ENCODE measurements at places on chromosomes 6 and 20.
A peak's percentile ranks its signal among the peaks of the same experiment; 100 is the strongest.

- no peak for DNase-seq
- no peak overlapping the region for H3K4me3 ChIP-seq
- H3K27me3 ChIP-seq: no peaks in the 10 kb centered on the region
- H3K27ac ChIP-seq: no peak overlapping the region
- H3K36me3 ChIP-seq: no peaks in the 10 kb centered on the region
- H3K4me1 ChIP-seq: no peaks in the 10 kb centered on the region
Measured at GRCh38 chr20:23492292-23492691, 1.4 kb downstream of the CST8 start.

- H3K4me1 ChIP-seq: no peaks in the 10 kb centered on the region
- no peaks in the 10 kb centered on the region for H3K36me3 ChIP-seq
- H3K27ac ChIP-seq: no peak overlapping the region
- H3K27me3 ChIP-seq: no peaks in the 10 kb centered on the region
- DNase-seq: no peak
- H3K4me3 ChIP-seq: no peak overlapping the region
Measured at GRCh38 chr20:8265588-8265987, 133.5 kb downstream of the PLCB1 start.

DNA sequence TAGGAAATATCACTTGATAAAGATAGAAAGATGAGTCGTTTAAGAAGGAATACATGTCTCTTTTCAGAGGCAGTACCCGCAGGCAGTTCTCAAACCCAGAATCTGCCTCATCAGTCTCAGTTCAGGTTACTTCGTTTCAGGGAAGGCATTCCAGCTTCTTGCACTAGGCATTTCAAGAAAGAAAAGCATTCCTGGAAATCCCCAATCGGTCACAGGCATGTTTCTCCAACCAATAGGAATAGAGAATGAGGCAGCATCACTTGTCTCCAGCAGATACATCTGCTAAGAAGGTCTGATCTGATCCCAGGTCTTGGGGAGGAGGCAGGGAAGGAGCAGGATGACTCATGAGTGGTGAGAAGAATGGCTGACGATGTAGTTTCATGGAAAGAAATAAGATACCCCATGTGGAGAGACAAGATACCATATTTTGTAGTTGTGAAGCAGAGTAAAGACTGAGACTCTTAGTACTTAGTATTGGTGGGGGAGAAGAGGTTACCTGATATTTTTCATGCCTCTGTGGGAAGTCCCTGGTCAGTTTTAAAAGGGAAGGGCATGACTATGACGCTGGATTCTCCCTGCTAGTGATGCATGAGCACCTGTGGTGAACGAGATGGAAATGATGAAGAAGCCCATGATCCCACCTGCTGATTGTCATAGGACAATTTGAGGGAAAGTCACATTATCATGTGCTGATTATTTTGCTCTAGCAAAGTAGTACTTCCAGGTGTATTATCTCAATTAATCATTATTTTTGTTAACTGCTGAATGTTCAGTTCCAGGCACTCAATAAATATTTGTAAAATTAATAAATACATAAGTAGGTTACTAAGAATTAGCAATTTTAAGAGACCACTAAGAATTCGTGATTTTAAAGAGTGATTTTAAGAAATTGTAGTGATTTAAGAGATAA lies 20.3 kb upstream of the HLA-DRB1 start:
- H3K36me3 ChIP-seq: no peaks in the 10 kb centered on the region
- H3K4me3 ChIP-seq: peak overlapping the region; percentile 47
- no peaks in the 10 kb centered on the region for H3K27me3 ChIP-seq
- H3K27ac ChIP-seq: no peak overlapping the region
- peak; percentile 95 for DNase-seq

GRCh38 chr20:59730722-59731121 lies 126.4 kb downstream of the PHACTR3 start:
- H3K4me3 ChIP-seq: no peak overlapping the region
- H3K27ac ChIP-seq: no peak overlapping the region
- no peaks in the 10 kb centered on the region for H3K4me1 ChIP-seq
- peak; percentile 3 for DNase-seq

- peaks cover 7% of the 10 kb centered on the region for H3K4me1 ChIP-seq
- no peak overlapping the region for H3K4me3 ChIP-seq
- DNase-seq: no peak
Measured at GRCh38 chr20:59925359-59925758, 8.1 kb downstream of the SYCP2 start.

- no peak overlapping the region for H3K4me3 ChIP-seq
- DNase-seq: peak; percentile 66
- H3K4me1 ChIP-seq: peaks cover 3% of the 10 kb centered on the region
- H3K27ac ChIP-seq: no peak overlapping the region
- peaks cover 15% of the 10 kb centered on the region for H3K27me3 ChIP-seq
- H3K36me3 ChIP-seq: no peaks in the 10 kb centered on the region
Measured at GRCh38 chr20:1888796-1889463, 6.3 kb upstream of the SIRPA start.

DNA sequence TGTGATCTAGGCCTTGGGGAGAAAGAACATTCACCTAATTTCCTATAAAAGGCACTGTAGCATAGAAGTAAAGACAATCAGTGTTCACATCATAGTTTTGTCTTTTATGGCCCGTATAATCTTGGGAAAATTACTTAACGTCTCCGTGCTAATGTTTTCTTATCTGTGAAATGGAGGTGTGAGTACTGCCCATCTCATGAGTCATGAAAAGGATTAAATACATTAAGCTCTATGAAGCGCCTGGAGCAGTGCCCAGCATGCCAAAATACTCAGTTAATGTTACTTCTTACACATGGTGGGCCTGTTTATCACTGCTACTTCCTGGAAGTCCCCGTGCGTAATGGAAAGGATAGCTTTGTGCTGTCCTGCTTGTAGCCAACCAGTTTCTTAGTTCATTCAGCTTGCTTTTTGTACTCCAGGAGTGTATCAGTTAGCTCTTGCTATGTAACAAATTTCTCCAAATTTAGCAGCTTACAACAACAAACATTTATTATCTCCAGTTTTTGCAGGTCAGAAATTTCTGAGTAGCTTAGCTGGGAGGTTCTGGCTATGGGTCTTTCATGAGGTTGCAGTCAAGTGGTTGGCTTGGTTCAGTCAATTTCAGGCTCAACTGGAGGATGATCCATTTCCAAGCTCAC lies 103.6 kb upstream of the BMP2 start:
- H3K4me1 ChIP-seq: peaks cover 14% of the 10 kb centered on the region
- peak overlapping the region; percentile 28 for H3K4me3 ChIP-seq
- DNase-seq: no peak

GRCh38 chr6:11096109-11096508 lies 2.5 kb downstream of the SMIM13 start:
- peak; percentile 77 for DNase-seq
- no peaks in the 10 kb centered on the region for H3K4me1 ChIP-seq
- peak overlapping the region; percentile 95 for H3K4me3 ChIP-seq
- H3K27ac ChIP-seq: no peak overlapping the region

- peaks cover 4% of the 10 kb centered on the region for H3K4me1 ChIP-seq
- peak overlapping the region; percentile 26 for H3K27ac ChIP-seq
- peaks cover 73% of the 10 kb centered on the region for H3K27me3 ChIP-seq
- H3K4me3 ChIP-seq: peak overlapping the region; percentile 82
- peak; percentile 75 for DNase-seq
Measured at GRCh38 chr6:49551078-49551865, 804 bp downstream of the C6orf141 start.

DNA sequence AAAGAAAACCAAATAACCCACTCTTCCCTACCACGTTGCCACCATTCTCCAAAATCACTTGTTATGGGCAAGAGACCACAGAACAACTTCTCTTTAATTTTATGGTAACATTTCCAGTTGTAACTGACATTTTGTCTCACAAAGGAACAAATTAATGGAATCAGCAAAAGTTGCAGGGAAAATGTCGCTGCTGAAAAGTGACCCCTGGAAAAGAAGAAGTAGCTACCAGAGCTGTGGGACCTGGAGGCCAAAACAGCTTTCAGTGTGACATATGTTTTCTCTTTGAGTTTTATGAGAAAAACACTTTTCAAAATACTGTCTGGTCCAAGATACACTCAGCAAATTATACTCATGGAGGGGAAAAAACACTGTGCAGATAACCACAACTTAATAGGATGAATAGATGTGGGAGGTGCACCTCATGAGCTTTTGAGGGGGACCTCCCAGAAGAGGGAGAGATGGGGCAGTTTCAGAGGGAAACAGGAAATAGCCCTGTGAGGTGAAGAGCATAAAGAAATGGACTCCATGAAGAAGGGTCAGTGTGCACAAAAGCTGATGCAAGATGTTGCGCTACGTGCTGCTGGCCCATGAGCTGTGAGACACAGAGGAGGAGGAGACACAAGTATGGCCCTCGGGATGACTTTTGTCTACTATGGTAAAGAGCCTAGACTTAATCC lies 87.3 kb downstream of the DTNBP1 start:
- no peak overlapping the region for H3K27ac ChIP-seq
- no peak overlapping the region for H3K4me3 ChIP-seq
- no peaks in the 10 kb centered on the region for H3K27me3 ChIP-seq

GRCh38 chr6:5335020-5335419 lies 73.7 kb downstream of the FARS2 start:
- H3K4me3 ChIP-seq: no peak overlapping the region
- no peaks in the 10 kb centered on the region for H3K27me3 ChIP-seq
- no peaks in the 10 kb centered on the region for H3K36me3 ChIP-seq
- no peaks in the 10 kb centered on the region for H3K4me1 ChIP-seq
- no peak overlapping the region for H3K27ac ChIP-seq

- H3K27me3 ChIP-seq: no peaks in the 10 kb centered on the region
- H3K4me3 ChIP-seq: no peak overlapping the region
- no peak overlapping the region for H3K27ac ChIP-seq
- H3K4me1 ChIP-seq: peaks cover 10% of the 10 kb centered on the region
- peak; percentile 72 for DNase-seq
- H3K36me3 ChIP-seq: no peaks in the 10 kb centered on the region
Measured at GRCh38 chr6:160261991-160262680, 3.5 kb upstream of the SLC22A2 start.

DNA sequence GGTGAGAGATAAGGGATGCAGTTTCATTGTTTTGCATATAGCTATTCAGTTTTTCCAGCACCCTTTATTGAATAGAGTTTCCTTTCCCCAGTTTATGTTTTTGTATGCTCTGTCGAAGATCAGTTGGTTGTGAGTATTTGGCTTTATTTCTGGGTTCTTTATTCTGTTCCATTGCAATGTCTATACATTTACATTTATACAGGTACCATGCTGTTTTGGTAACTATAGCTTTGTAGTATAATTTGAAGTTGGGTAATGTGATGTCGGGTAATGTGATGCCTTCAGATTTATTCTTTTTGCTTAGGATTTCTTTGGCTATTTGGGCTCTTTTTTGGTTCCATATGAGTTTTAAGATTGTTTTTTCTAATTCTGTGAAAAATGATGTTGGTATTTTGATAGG lies 61.8 kb downstream of the NCOA7 start:
- no peaks in the 10 kb centered on the region for H3K27me3 ChIP-seq
- H3K27ac ChIP-seq: no peak overlapping the region
- no peaks in the 10 kb centered on the region for H3K36me3 ChIP-seq
- DNase-seq: no peak

GRCh38 chr6:134589512-134589911 lies 271.6 kb upstream of the SGK1 start:
- no peak overlapping the region for H3K4me3 ChIP-seq
- no peaks in the 10 kb centered on the region for H3K36me3 ChIP-seq
- no peaks in the 10 kb centered on the region for H3K4me1 ChIP-seq
- H3K27ac ChIP-seq: no peak overlapping the region
- no peaks in the 10 kb centered on the region for H3K27me3 ChIP-seq
- peak; percentile 67 for DNase-seq

DNA sequence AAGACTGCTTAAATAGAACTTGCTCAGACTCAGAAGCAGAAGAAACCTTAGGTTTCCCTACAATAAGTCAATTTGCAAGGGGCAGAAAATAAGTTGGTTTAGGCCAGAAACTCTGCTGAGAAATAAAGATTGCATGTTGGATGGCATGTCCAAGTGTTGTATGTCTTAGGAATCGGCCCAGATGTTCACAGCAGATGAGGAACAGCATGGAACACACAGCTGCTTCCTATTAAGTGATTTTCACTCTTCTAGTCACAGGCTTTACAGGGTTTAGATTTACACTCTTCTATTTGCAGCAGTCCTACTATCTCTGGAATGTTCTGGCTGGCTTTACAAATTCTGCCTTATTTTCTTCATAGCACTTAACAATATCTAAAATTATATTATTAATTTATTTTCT lies 3.2 kb downstream of the ZKSCAN4 start:
- peaks cover 47% of the 10 kb centered on the region for H3K36me3 ChIP-seq
- no peaks in the 10 kb centered on the region for H3K27me3 ChIP-seq
- DNase-seq: no peak
- no peak overlapping the region for H3K4me3 ChIP-seq
- no peak overlapping the region for H3K27ac ChIP-seq

- H3K27ac ChIP-seq: no peak overlapping the region
- peak; percentile 96 for DNase-seq
- H3K4me3 ChIP-seq: peak overlapping the region; percentile 76
- H3K36me3 ChIP-seq: peaks cover 5% of the 10 kb centered on the region
Measured at GRCh38 chr6:43454290-43454695, 1.1 kb downstream of the DLK2 start.

Data from endodermal cell (in vitro differentiated cells).